ENCODE measurements at places on chromosomes 4 and X.

- no peak for DNase-seq
Measured at GRCh38 chr4:141804836-141805235, 168.5 kb downstream of the IL15 start.

GRCh38 chr4:125334926-125335325 lies 20.2 kb downstream of the FAT4 start:
- DNase-seq: no peak

DNA sequence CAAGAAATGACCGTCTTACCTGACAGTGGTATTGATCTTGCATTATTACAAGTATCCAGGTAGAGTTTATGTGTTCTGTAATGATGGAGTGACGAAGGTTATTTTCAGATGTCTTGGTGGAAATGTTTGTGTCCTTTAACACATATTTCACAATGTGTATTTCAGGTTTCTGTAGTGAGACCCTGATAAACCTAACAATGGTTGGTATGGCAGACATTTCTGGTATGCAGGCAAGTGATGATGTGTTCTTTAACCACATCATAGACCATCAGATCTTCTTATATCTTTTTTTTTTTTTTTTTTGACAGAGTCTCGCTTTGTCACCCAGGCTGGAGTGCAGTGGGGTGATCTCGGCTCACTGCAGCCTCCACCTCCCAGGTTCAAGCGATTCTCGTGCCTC lies 14.6 kb upstream of the ATXN3L start:
- DNase-seq: no peak

DNA sequence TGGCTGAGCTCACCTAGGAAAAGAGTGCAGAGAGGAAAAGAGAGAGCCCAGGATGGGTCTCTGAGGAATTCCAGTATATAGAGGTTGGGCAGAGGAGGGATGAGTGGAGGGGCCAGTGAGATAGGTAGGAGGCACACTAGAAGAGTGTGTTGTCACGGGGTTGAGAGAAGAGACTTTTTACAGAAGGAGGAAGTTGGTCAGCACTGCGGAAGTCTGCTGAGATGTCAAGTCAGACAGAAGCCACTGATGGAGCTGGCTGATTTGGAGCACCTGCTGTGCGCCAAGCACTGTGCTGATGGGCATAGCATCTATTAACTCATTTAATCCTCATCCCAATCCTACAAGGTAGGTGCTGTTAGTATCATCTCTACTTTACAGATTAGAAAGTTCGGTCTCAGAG lies 60.4 kb downstream of the EFNB1 start:
- DNase-seq: no peak

DNA sequence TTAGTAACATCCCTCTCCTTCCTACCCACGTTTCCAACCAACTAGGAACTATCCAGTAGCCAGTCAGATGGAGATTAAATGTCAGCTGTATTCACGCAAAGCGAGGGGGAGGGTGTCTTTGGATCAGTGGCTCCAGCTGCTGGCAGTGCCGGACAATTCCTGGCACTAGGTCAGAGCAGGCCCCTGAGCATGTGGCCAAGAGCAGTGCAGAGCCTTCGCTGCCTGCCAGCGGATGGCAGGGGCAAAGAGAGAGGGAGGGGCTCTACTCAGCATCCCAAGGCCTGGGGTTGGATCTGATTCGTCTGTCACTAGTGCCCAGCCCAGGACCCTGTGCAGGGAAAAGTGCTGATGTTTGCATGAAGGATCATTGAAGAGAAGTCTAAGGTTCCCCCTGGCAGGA lies 28.7 kb upstream of the JAKMIP1 start:
- peak; percentile 18 for DNase-seq

- DNase-seq: no peak
Measured at GRCh38 chr4:11446155-11446811, 17.6 kb upstream of the HS3ST1 start.

DNA sequence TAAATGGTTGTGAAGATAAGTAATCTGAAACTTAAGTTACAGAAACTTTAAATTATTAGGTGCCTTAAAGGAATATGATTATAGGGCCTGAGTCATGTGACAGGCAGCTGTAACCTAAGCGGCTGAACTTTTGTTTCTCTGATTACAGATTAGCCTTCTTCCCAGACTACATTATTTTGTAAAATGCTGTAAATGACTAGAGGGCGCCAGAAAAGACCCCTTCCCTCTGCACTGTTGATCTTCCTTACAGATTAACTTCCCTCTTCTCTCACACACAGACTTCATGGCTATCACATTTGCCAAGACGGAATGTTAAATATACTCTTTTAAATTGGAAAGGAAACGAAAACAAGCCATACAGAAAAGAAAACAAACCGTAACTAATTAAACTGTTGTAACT lies 96.6 kb downstream of the EVC2 start:
- DNase-seq: no peak

- no peak for DNase-seq
Measured at GRCh38 chrX:139483699-139484098, 46.8 kb upstream of the F9 start.

- no peak for DNase-seq
Measured at GRCh38 chr4:176479767-176480166, 160.0 kb downstream of the SPCS3 start.

DNA sequence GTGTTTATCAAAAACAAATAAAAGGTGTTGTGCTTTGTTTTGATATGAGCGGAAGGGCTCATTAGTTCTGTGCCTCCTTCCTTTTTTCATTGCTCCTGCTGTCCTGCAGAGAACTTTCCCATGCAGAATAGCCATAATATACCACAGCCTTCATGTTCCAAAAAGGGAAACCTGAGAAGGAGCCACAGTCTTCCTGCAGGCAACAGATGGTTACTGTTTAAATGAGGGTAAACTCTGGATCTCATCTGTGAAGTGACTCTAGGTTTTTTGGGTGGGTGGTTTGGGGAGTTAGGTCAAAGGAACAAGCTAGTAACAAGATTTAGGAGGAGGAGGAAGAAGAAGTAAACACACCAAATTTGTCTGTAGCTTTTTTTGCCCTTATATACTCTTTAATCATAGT lies 131.8 kb downstream of the BMPR1B start:
- no peak for DNase-seq

DNA sequence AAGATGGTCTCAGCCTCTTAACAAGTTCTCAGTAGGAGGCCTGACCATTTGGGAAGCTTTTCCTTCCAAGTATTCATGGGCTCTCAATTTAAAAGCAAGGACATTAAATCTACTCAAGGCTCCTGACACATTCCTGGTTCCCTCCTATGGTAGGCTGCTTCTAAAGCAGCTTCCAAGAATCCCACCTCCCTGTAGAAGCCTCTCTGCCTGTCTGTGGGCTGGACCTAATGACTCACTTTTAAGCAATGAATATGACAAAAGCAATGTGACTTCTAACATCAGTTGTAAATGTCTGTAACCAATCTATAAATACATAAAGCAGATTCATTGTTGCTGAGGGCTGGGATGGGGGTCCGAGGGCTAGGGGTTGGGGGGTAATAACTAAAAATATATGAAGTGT lies 99.5 kb upstream of the FAM9B start:
- no peak for DNase-seq

GRCh38 chrX:139862208-139862607 lies 70.6 kb downstream of the ATP11C start:
- no peak for DNase-seq

DNA sequence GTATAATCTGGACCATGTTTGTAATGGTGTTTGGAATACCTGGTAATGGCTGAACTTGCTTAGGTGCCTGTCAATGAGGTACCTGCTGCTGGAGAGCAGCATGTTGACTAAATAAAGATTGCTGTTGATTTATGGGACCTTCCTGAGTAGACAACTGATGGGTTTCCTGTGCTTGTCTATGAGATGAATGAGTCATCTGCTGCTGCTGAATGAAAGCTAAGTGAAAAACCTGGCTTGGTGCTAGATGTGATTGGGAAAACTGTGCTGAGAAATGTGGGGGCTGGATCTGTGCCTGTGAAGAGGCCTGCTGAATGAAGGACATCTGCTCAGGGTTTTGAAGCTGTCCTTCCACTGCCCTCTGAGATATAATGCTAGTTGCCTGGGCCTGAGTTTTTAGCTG lies 69.6 kb downstream of the WNK3 start:
- DNase-seq: no peak

GRCh38 chrX:110003167-110004156 lies 548 bp downstream of the TMEM164 start:
- DNase-seq: peak; percentile 34

DNA sequence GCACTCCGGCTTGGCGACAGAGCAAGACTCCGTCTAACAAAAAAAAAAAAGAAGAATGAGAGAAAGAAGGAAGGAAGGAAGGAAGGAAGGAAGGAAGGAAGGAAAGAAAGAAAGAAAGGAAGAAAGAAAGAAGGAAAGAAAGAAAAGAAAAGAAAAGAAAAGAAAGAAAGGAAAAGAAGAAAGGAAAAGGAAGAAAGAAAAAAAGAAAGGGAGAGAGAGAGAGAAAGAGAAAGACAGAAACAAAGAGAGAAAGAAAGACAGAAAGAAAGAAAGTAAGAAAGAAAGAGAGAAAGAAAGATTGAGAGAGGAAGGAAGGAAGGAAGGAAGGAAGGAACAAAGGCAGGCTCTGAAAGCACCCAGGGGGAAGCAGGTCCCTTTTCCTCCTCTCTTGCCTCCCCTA lies 336.6 kb upstream of the GATB start:
- DNase-seq: no peak

DNA sequence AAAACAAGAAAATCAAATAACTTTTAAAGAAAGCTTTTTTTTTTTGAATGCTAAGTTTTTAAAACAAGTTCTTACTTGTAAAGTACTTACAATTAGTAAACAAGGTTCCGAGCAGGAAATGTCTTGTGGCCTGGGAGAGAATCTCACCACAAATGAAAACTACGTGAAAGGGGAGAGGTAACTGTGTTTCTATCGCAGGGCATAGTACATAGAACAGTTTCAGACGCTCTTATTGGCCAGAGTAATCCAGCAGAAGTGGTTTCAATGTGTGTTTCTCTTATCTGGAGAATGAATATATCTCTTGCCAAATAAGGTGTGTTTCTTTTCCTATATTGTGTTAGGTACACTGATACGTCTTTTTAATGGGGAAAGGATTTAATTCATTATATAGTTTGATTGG lies at the start of gene PLAC8:
PLAC8 (minus strand) TSS at position 154 of the 400 bp plus-strand sequence. CDS start 6,808 bp downstream, outside the sequence.
- DNase-seq: no peak

GRCh38 chr4:96149894-96150293 lies 310.0 kb downstream of the PDHA2 start:
- no peak for DNase-seq

DNA sequence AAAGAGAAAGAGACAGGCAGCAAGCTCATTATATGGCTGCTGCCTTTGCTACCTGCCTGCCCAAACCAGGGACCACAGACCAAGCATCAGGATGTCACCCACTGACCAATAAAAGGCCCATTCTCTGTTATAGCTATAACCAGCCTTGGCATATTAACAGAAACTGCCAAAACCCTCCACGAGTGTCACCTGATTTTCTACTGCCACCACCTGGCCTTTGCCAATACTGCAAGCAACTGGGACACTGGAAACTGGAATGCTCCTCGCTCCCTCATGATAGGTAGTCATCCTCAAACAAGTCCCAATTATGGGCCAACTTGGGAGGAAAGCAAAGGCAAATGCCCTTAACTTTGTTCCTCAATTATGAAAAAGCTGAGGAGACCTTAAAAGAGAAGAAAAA lies 76.0 kb downstream of the SPIN4 start:
- peak; percentile 55 for DNase-seq

DNA sequence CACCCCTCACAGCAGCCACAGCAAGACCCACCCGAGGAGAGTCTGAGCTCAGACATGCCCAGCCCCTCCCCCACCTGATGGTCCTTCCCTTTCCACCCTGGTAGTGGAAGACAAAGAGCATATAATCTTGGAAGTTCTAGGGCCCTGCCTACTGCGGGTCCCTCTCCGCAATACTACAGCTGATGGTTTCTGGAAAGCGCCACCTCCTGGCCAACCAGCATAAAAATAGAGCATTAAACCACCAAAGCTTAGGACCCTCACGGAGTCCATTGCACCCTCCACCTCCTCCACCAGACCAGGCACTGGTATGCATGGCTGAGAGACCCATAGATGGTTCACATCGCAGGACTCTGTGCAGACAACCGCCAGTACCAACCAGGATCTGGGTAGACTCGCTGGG lies 78.2 kb downstream of the SH3BGRL start:
- DNase-seq: peak; percentile 9

DNA sequence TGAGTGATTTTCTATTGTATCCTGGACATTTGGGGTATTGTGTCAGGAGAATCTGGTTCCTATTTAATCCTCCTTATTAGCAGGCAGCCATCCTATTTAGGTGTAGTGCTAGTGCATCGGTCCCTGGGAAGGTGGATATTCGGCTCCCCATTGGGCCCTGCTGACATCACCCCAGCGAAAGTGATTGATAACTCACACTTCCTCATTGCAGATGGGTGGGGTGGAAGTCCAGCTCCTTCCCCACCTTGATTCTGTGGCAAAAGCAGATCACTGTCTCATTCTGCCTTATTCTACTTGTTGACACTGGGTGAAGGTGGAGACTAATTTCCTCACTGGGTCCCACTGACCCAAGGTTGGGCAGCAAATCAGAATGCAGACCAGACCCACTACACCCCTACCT lies 23.2 kb upstream of the BRS3 start:
- no peak for DNase-seq

DNA sequence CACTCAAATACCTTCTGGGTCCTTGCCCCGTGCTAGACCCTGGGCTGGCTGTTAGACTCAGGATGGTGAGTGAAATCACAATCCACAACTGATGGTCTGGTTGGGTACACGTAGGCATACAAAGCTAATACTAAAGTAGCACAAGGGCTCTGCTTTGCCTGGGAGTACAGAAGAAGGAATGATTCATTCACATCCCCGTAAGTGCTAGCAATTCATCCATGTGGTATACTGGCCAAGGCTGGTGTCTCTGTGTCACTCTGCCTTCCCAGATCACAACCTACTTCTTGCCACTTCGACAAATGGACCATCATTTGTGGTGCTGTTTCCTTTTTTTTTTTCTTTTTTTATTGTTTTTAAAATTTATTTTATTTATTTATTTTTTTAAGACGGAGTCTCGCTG lies 19.7 kb upstream of the RBM47 start:
- no peak for DNase-seq

DNA sequence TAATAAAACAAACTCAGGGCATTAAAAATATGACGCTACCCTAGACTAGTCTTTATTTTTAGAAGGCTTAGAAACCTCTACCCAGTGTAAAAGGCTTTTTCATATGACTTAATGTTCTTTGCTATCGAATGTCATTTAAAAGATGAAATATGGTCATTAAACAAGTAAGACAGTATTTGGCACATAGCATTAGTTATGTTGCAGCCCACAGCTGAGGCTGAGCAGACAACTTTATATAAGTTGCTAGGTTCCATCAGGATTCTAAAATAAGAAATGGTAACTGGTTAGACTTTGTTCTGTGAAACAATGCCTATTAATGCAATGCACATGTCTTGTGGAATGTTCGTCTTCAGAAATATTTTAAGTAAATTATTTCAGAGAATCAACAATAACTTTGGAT lies 10.4 kb upstream of the PRSS12 start:
- no peak for DNase-seq

GRCh38 chr4:123869286-123870215 lies 473.0 kb downstream of the SPRY1 start:
- DNase-seq: peak; percentile 22

GRCh38 chrX:136665258-136665900 lies 17.4 kb downstream of the CD40LG start:
- DNase-seq: no peak

GRCh38 chr4:184924516-184924915 lies 93.8 kb upstream of the HELT start:
- no peak for DNase-seq
